Right ventricle myocardium superior (tissue), 1 donor: ENCODE measurements at places on chromosomes 7 and 10.

DNA sequence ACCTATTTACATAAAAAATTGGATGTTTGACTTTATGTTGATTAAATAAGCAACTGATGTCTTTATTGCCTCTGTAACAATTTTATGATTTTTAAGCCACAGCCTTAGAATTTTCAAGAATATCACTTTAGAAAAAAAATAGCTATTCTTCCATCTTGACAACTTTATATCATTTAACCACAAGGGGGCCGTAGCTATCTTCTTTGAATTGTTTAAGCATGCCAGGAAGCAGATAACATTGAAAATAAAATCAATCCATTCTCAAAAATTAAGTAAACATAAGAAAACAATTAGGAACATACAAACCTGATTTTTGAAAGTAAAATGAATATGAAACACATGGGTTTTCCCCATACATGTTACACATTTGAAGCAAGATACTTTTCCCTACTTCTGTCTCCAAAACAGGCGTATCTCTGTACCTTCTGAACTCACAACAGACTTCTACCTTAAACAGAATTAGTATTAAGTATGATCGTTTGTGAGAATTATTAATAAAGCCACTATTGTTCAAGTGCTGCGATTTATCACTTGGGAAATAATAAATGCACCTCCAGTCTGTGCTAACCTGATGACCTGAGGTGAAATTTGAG lies 209.0 kb downstream of the CACNA2D1 start:
- no peak for DNase-seq

- no peak for DNase-seq
Measured at GRCh38 chr7:129095258-129095657, 40.3 kb upstream of the TNPO3 start.

DNA sequence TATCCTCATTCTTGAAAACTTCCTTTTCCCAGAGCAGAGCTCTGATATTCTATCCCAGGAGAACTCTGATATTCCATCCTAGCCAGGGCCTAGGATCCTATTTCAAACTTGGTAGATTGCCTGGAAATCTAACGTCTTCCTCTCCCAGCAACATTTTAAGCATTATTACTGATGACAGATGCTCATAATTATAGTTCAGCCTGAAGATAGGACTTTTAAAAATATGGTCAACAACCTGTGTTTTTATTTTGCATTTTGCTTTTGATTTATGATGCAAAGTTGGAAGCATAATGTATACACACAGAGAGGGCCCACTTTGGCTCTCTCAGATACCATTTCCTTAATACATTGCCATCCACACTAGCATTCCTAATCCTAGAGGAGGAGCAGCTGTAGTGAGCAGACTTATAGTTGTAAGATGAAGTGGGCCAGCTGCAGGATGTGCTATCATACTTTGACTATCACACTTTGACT lies 457.4 kb upstream of the TPK1 start:
- no peak for DNase-seq

GRCh38 chr10:88689366-88689765 lies 16.7 kb upstream of the LIPK start:
- DNase-seq, result no peak

GRCh38 chr10:63865210-63865609 lies 344.0 kb downstream of the REEP3 start:
- no peak for DNase-seq

- no peak for DNase-seq
Measured at GRCh38 chr7:27746978-27747377, 7.0 kb downstream of the TAX1BP1 start.
